ENCODE measurements at places on chromosomes 5 and 9.

DNA sequence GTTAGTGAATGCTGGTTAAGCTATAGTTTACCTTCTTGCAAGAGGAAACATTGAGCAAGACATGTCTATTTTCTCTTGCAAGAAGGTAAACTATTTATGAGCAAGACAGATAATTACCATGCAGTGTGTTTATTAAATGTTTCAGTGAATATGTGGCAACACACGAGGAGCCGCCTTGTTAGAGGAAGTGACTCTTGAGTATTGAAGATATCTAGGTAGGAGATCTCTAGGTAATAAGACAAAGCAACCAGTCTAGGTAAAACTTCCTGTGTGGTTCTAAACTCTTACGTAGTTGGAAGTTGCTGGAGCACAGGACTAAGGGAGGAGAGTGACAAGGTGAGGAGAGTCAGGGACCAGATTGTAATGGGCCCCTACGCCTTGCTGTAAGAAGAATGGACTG lies 16.8 kb downstream of the SKP2 start:
- no peak for DNase-seq

- no peak for DNase-seq
These were observed 39.9 kb downstream of the CRB2 start for GRCh38 chr9:123395689-123396511.

DNA sequence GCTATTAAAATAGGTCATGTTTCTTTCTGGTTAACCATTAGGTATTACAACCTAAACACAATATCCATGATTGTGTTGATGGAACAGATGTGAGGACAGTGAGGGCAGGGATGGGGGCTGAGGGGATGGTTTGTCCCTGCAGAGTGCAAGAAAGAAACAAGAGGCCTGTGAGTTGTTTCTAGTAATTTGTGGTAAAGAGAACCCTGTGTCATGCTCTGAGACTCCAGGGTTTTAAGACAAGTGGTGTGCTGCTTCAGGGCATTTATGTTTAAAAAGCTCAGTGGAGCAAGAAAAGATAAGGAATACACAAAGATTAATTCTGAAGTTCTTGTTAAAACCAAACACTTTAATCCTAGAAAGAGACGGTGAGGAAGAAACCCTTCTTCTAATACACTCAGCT lies 656.5 kb downstream of the TLE1 start:
- no peak for DNase-seq

DNA sequence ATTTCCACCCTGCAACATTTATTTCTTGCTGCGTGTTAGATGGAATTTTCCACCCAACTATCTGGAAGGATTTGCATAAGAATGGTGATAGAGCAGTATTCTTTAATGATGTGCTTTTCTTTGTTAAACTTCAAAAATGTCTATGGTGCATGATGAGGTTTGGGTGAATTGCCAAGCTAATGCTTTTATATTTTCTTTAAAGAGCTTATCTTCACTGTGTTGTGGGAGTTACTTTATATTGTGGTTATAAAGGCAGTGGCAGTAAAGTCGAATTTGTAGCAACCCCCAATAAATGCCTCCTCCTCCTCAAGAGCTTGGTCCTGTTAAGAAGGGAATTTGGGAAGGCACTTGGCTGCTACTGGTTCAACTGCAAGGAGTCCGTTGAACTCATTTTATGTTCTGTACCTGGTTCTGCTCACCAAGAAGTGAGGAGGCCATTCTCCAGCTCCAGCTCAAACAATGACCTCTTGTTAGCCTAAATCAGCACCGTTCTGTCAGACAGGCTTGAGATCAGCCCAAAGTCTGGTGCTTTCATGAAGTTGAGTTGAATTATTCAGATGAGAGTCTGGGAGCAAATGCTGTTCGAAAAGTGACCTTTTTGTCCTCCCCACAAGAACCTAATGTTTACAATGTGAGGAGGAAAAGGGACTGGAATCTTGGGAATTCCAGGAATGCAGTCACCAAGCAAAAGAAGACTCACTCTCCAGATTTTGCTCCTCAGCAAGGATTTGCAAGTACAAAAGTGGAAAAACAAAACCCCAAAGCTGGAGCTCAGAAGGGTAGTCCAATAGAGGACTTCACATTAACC lies 217.0 kb downstream of the TMEM38B start:
- no peak for DNase-seq

- no peak for DNase-seq
These were observed 483.0 kb upstream of the CDH18 start for GRCh38 chr5:20470997-20471396.

DNA sequence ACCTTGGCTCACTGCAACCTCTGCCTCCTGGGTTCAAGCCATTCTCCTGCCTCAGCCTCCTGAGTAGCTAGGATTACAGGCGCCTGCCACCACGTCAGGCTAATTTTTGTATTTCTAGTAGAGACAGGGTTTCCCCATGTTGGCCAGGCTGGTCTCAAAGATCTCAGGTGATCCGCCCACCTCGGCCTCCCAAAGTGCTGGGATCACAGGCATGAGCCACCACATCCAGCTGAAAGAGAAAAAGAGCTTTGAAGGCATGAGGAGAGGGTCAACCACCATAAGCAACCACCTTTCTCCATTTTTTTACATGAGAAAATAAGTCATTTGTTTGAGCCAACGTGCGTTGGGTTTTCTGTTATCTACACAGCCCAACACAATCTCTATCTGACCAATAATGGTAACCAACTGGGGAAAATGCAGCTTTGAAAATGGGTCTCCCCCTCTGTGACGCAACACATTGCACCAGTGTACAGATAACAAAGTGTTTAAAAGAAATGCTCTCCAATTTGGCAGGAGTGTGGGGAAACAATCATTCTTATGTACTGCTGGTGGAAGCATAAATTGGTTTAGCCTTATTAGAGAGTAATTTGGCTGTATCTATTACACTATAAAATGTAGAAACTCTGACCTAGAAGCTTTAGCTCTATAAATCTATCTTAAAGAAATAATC lies 45.8 kb upstream of the ZBTB43 start:
- no peak for DNase-seq
